Fibroblast of lung (primary cell): ENCODE measurements at places on chromosomes 2 and 18. TPM values are rescaled to one million over a fixed set of nuclear protein-coding genes. Genes with fewer than 3 reads are reported as not detected.

GRCh38 chr18:12726331-12726730 lies 23.5 kb downstream of the PSMG2 start:
- H3K4me1 ChIP-seq, result no peaks in the 10 kb centered on the region
- no peak overlapping the region for H3K4me3 ChIP-seq
- DNase-seq, result no peak
- peaks cover 6% of the 10 kb centered on the region for H3K36me3 ChIP-seq
- H3K27me3 ChIP-seq, result no peaks in the 10 kb centered on the region

DNA sequence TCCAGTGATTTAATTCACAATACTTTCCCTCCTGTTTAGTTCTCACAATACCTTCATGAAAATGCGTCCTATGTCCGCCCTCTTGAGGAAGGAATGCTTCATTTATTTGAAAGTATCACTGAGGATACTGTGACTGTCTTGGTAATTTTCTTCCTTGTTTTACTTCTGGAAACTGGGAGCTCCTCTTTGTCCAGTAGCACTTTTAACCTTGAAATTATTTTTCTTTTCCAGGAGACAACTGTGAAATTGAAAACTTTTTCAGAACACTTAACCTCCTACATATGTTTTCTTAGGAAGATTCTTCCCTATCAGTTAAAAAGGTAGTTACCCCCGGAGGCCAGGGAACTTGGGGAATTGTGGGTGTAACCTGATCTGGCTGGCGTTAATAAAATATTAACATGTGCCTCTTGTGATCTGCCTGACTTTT lies 58.9 kb upstream of the STON1 start:
- H3K4me3 ChIP-seq, result no peak overlapping the region
- peak; percentile 76 for DNase-seq
- no peaks in the 10 kb centered on the region for H3K27me3 ChIP-seq
- no peak overlapping the region for H3K27ac ChIP-seq

GRCh38 chr2:121345887-121346286 lies 60.9 kb upstream of the TFCP2L1 start:
- H3K4me1 ChIP-seq, result no peaks in the 10 kb centered on the region
- H3K27ac ChIP-seq, result no peak overlapping the region
- no peaks in the 10 kb centered on the region for H3K27me3 ChIP-seq
- DNase-seq, result no peak

DNA sequence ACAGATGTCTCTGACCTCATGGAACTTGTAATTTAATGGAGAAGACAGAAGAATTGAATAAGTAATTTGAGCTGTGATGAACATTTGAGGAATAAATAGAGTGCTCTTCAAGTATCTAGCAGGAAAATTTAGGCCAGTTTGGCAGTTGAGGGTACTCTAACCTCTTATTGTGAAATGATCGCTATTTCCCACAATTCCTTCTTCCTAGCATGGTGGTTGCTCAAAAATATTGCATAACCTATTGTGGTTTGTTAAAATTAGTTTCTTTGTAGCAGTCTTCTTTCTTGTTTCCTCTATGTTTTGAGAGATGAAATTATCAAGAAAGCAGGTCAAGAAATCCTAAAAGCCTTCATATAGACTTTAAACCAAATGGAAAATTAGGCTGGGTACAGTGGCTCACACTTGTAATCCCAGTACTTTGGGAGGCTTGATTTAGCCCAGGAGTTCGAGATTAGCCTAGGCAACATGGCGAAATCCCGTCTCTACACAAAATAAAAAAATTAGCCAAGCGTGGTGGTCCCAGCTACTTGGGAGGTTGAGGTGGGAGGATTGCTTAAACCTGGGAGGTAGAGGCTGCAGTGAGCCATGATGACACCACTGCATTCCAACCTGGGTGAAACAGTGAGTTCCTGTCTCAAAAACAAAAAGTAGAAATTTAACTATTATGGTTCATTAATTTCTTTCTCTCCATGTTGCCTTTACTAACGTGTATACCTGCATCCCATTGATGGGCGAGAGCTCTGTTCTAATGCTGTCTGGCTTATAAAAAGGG lies 58.7 kb downstream of the RBKS start:
- H3K4me1 ChIP-seq, result peaks cover 2% of the 10 kb centered on the region
- no peaks in the 10 kb centered on the region for H3K27me3 ChIP-seq
- DNase-seq, result no peak
- H3K27ac ChIP-seq, result no peak overlapping the region

- no peak for DNase-seq
- no peak overlapping the region for H3K4me3 ChIP-seq
- H3K4me1 ChIP-seq, result no peaks in the 10 kb centered on the region
- H3K27me3 ChIP-seq, result no peaks in the 10 kb centered on the region
- H3K27ac ChIP-seq, result no peak overlapping the region
Observed at GRCh38 chr2:241242306-241242705, 53.8 kb downstream of the ANO7 start.

The SCN2A gene
- 0.76 and 0.77 TPM in 2 replicates for polyA plus RNA-seq
